ENCODE measurements at places on chromosomes 2 and 18.

GRCh38 chr2:232377841-232378734 lies 463 bp upstream of the ALPP start:
- DNase-seq, result no peak

DNA sequence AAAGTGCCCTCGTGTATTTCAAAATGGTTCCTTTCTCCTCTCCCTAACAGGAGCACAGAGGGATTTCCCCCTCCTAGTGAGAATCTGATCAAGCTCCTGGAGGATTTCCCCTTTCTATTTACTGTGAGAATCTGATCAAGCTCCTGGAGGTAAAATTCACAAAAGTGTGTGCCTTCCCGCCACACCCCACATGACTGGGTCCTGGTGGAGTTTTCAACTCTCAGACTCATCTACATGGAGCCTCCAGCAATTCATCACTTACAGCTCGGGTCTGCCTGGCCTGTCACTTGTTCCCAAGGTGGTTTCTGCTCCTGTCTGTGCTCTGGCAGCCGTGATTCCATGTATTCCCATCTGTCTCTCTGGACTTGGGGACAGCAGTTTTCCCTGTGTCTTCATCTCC lies 590.7 kb downstream of the FBXO15 start:
- no peak for DNase-seq

GRCh38 chr2:234981197-234982095 lies 29.6 kb downstream of the SH3BP4 start:
- peak; percentile 100 for DNase-seq

DNA sequence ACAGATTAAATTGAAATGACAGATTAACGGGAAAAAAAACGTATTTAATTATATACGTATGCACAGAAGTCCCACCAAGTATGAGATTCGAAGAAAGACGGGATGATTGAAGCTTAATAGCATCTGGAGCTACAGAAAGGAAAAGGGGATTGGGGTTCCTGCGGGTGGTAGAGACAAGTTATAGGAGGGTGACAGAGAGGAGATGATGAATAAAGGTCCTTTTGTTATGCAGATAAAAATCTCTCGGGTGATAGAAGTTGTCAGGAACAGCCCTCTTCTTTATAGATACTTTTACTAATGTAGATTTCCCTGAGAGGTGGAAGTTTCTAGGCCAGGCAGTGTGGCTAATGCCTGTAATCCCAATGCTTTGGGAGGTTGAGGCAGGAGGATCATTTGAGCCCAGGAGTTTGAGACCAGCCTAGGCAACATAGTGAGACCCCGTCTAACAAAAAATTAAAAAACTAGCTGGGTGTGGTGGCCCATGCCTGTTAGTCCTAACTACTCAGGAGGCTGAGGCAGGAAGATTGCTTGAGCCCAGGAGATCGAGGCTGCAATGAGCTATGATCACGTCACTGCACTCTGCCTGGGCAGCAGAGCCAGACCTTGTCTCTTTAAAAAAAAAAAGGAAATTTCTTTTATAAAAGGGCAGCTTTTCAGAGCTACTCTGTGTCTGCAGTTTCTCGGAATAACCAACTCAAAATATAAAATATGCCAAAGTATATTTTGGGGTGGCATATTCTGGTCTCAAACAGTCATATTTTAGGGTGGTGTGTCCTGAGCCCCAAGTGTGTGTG lies 113.0 kb downstream of the STPG4 start:
- peak; percentile 37 for DNase-seq

GRCh38 chr2:62783679-62784078 lies 78.2 kb downstream of the EHBP1 start:
- DNase-seq, result no peak

GRCh38 chr2:29323961-29324360 lies 208.7 kb downstream of the CLIP4 start:
- DNase-seq, result peak; percentile 8

DNA sequence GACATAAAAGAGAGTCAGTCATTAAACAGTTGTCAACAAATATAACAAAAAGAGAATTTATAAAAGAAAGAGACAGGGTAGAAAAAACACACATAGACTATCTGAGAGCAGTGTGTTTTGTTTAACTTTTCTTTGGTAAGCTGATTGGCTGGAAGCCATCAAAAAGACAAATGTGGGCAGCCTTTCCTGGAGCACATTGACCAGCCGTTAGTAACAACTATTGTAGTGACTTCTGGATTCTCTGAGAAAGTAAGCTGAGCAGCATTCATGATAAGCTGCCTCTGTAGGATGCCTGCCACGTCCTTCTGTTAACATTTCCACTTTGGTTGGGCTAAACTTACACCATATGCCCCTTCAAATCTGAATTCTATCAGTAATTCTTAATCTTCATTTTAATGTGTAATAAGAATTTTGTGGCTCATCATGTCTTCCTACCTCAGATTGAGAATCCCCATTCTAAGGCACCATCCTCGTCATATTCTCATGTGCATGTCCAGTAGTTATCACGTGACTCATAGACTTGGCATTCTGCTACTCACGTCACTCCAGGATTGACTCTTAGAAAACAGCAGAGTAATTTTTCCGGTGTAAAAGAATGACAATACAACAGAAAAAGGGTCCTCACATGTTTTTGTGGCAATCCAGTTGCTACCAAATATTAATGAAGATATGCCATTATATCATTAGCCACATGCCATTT lies 43.4 kb upstream of the DNAJC10 start:
- peak; percentile 85 for DNase-seq

Measured in EL (cell line).